ENCODE measurements at places on chromosomes 16 and 17. TPM values are rescaled to one million over a fixed set of nuclear protein-coding genes. Genes with fewer than 3 reads are reported as not detected.

DNA sequence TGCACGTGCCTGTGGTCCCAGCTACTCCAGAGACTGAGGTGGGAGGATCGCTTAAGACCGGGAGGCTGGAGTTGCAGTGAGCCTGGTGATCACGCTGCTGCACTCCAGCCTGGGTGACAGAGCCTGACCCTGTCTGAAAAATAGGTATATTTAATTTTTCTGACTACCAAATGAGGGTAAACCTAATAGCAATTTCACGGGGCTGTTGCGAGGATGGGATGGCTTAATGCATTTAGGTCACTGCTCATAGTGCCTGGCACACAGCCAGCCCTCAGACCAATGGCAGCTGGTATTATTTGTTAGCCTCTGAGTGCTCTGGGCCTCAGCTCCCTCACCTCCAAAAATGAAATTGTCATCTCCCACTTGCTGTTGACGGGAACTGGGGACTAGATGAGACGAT lies 5.9 kb upstream of the CDIP1 start:
- DNase-seq = no peak

DNA sequence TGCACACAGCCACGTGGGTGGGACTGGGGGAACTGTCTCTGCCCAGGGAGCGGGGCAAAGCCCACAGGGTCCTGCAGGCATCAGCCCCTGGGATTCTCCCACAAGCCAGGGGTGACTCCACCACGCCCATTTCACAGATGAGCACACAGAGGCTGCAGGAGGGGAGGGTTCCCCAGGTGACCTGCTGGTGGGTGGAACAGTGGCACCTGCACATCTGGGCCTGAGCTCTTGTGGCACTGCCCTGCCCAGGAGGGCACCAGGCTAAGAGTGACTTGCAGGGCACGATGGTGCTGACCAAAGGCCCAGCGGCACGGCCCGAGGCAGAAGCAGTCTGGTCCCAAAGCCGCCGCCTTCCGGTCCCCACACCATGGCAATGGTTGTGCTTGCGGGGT lies 23.9 kb downstream of the PIEZO1 start:
- DNase-seq = no peak

DNA sequence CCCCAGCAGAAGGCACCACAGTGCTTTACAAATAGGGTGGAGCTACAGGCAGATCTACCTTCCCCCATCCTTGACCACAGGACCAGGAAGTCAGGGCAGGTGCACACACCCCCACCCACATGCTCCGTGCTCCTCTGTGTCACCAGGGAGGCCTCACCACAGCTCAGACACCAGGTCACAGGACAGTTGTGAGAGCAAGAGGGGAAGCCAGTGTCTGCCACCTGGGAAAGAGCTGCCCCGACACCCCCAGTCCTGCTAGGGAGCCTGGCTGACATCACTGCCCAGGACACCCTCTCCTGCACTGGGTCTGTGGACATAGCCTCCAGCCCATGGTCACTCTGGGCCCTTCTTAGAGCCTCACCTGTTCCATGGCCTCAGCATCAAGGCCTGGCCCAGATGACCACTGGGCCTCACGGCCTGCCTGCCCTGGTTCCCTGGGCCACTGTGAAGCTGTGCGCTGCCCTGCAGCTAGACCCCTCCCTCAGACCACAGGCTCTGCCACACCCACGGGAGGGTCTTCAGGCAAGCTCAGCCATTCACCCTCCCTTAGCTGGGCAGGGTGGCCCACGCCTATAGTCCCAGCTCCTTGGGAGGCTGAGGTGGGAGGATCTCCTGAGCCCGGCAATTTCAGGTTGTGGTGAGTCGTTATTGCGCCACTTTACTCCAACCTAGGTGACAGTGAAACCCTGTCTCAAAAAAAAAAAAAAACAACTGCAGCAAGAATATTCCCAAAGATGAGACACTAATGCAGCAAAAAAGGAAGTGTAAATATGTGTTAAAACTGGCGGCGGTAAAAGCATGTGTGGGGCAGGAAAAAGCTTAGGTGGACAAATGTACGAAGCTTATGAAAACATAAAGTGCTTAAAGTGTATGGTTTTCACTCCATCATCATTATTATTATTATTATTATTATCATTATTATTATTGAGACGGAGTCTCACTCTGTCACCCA lies 14.2 kb downstream of the POLR3K start:
- peak; percentile 86 for DNase-seq

DNA sequence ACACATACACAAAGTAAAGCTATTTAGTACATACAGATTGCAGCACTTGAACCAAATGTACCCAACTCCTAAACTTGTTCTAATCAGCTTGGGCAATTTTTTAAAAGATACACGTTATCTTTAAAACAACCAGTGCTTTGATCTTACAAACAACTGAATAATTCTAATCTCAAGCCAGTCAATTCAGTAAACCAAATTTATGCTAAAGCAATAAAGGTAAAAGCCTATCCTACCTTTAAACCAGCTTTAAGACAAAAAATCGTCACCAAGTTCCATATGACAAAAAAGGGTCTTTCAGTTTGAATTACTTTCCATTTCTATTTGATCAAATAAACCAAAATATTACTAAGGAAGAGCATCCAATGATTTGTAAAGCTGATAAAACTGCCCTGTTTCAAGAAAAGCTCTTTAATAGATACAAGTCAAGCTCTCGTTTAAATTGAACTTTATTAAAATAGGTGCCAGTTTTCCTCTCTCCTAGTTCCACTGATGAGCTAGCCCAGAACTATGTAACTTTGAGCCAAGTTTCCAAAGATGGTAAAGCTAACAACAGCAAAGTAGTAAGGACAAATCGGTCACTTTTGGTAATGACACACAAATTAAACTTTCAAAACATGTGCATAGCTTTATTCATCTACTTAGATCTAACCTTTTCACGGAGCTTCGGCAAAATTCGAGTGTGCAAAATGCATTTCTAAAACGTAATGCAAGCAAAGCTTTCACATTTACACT lies 10.2 kb downstream of the CRYBA1 start:
- DNase-seq = no peak

- DNase-seq = no peak
Observed at GRCh38 chr17:5115673-5116651, at the start of gene USP6. USP6 (plus strand) TSS chr17:5116032; CDS start chr17:5130368, 14,336 bp downstream.

DNA sequence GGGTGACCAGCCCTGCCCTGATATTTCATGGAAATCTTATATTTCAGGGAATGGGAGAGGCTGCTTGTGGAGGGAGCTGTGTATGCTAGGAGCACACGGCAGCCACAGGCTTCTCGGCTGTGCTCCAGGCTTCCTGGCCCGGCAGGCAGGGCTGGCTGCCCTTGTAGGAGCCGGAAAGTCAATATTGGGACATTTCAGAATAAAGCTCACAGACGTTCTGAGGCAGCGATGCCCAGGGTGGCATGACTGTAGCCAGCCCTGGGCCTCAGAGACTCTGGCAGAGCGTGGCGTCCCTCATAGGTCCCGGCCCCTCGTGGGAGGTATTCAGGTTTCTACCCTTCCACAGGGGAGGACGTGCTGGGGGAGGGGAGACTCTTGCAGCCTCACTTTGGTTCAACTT lies 65.7 kb downstream of the BANP start:
- DNase-seq = no peak

- DNase-seq = peak; percentile 65
Observed at GRCh38 chr16:85084841-85085510, 27.3 kb downstream of the CIBAR2 start.

DNA sequence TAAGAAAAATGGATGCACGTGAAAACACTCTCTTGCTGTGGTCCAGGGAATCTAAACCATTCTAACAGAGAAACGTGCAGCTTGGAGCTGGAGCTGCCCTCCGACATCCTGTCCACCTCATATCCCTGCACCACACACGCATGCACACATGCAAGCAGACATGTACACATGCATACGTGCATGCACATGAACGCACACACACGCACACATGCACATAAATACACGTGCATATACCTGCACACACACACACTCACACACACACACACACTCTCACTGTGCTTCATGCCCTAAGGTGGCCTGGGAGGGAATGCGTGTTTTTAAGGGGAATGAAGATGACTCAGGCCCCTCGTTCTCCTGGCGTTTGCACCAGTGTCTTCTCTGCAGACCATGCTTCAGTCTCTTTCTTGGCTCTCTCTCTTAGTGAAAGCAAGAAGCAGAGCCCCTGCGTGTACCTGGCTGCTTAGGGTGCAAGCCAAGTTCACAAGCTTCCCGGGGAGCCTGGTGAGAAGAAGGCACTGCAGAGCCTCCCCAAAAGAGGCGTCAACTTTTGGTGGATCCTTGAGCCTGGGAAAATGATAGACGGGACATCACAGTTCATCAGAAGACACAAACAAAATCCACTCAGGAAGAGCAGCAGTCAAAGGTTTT lies 72.8 kb downstream of the GOSR1 start:
- no peak for DNase-seq

DNA sequence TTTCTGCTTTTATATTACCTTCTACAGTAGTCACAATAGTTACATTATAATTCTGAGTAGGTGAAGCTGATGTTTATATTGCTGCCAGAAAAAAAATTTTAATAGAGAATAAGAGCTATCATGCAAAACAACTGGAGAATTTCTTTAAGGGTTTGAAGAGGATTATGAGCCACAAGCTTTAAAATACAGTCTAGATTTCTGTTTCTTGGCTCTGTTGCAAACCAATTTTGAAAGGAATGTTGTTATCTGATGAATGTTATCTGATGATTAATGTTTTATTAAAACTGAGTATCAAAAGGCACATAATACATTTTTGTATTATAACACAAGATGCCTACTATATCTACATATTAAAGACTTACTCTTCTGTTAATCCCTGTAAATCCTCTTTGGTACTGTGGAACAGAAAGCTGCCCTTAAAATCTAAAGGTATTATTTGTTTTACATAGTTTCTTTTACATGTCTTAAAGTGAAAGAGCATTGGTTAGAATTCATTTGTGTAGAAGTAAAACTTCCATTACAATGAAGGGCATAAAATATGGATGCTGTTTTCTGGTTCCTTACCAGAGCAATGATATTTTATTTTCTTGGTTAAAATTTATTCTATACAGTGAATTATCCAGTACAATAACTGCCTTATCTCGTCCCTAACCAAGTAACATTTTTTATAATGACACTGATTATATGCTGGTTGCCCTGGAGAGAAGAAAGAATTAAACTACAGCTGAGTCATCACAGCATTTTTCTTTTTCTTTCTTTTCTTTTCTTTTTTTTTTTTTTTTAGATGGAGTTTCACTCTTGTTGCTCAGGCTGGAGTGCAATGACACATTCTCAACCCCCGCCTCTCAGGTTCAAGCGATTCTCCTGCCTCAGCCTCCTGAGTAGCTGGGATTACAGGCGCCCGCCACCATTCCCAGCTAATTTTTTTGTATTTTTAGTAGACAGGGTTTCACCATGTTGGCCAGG lies 205.7 kb downstream of the TANC2 start:
- DNase-seq = no peak

GRCh38 chr16:71526111-71526631 lies at the start of gene CHST4:
CHST4 (plus strand) TSS chr16:71526426; CDS start chr16:71536678, 10,252 bp downstream.
- DNase-seq = peak; percentile 62

- DNase-seq = no peak
Observed at GRCh38 chr17:37546302-37546701, 56.6 kb downstream of the DUSP14 start.

GRCh38 chr16:53626811-53627210 lies 76.8 kb downstream of the RPGRIP1L start:
- no peak for DNase-seq

DNA sequence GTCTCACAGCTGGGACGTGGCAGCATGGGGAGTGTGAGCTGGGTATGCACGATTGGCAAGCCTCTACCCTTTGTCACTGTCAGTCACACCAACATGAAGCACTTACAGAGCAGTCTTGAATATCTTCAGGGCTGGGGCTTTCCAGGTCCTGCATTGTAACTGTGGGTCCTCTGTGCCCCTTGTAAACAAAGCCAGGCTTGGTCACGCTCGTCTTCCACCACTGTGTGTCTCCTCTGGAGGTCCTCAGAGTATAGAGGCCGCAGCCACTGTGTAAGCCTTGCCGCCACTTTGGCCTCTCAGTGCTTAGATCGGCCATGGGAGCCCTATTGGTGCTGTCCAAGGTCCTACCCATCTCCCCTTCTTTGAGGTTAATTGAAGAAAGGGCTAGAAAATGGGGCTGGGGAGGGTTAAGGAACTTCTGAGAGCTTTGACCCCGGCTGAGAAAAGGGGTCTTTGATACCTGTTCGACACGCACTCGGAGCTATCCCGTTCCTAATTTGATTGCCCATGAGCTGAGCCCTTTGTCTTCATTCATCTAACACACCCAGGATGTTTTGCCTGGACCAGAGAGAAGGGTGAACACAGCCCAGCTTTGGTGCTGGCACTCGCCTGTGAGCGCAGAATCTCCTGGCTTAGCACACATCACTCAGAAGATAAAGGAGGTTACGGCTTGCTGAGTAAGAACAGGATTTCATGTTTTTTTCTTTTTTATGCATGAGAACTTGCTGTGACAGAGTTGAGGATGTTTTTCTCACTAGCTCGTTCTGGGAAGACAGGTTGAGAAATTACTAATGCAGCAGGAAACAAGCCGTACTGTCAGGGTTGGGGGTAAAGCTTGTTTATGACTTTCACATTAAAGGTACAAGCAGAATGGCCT lies 267.9 kb downstream of the CPPED1 start:
- DNase-seq = no peak

DNA sequence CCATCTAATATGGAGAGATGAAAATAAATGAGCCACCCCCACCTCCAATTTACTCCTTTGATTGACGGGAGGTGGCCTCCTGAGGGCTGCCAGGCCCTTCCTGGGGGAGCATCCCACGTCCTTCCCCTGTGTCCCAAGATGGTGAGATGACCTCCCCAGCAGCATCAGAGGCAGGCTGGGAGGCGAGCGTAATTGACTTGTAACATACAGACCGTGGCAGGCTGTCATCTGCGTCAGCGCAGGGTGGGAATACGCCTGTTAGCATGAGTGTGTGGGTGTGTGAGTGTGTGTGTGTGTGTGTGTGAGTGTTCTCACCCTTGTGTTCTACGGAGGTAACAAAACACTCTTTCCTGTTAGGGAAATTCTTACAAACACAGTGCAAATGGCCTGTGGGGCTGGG lies 156.9 kb upstream of the CIBAR2 start:
- DNase-seq = no peak

DNA sequence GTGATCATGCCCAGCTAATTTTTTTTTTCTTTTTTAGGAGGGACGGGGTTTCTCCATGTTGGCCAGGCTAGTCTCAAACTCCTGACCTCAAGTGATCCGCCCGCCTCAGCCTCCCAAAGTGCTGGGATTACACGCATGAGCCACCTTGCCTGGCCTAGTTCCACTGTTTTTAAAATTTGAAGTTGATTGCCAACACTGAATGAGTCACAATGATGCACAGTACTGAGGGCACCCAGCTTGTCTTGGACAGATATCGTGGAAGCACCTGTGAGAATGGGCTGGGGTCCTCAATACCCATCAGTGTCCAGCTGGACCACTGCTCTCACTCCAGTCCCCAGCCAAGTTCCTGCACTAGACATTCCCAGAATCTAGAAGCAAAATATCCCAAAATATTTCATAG lies 2.5 kb downstream of the KNOP1 start:
- no peak for DNase-seq

- DNase-seq = peak; percentile 85
Observed at GRCh38 chr16:50273888-50274325, 7.6 kb downstream of the ADCY7 start.

- DNase-seq = no peak
Observed at GRCh38 chr17:6969323-6969726, 26.5 kb upstream of the ALOX12 start.

GRCh38 chr17:21291357-21291756 lies 6.8 kb downstream of the MAP2K3 start:
- no peak for DNase-seq

- DNase-seq = no peak
Observed at GRCh38 chr16:10138881-10139280, 43.3 kb downstream of the GRIN2A start.

The SLC5A2 gene
- total RNA-seq = not detected

The SLC16A6 gene
- 18.9 TPM for total RNA-seq

The PARD6A gene
- total RNA-seq = 14.0 TPM

The TP53TG3B gene
- total RNA-seq = not detected

The CNGB1 gene
- not detected for total RNA-seq

The MYH2 gene
- total RNA-seq = not detected

The CDK12 gene
- total RNA-seq = 100 TPM
